Fibroblast of skin of left quadriceps (primary cell): ENCODE measurements at places on chromosomes 7 and 10.

DNA sequence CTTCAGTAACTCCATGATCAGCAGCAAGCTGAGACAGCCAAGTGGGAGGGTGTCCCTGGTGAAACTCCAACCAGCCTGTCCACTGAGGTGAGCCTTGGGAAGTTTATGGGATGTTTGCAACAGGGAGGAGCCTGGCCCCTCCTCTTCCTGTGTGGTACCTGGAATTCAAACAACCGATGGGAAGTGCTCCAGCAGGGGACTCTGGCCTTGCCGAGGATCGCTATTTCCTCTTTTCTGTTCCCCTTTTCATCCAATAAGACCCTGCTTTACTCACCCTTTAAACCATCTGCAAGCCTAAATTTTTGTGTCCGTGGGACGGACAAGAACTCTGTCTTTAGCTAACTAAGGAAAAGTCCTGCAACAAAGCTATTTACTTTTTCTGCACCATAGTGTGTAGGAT is 491.1 kb upstream of the ZMIZ1 start:
- DNase-seq: no peak

DNA sequence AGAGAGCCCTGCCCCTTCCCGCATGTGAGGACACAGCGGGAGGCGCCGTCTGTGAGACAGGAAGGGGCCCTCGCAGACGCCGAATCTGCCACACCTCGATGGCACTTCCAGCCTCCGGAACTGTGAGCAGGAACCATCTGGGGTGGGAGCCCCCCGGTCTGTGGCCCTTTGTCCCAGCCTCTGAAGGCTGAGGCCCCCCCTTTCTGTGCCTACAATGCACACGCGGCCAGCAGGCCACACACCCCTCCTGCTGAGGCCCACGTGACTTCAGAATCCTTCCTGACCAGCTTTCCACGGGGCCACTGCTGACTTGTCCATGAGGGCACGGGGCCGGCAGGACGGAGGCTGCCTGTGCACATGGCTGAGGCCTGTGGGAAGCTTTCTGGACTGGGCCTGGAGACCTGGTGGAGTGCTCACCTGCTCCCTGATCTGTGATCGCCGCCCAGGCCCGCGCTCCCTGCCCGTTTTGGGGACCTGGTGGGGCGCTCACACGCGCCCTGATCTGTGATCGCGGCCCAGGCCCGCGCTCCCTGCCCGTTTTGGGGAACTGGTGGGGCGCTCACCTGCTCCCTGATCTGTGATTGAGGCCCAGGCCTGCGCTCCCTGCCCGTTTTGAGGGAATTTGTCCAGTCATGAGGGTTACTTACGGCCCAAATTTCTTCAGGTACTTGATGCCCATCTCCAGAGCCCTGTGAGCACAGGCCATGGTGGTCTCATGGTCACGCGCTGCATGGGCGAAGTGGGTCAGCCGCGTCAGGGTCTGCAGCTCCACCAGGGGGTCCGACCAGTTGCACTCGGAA is 34.3 kb downstream of the CFAP46 start:
- DNase-seq: no peak

DNA sequence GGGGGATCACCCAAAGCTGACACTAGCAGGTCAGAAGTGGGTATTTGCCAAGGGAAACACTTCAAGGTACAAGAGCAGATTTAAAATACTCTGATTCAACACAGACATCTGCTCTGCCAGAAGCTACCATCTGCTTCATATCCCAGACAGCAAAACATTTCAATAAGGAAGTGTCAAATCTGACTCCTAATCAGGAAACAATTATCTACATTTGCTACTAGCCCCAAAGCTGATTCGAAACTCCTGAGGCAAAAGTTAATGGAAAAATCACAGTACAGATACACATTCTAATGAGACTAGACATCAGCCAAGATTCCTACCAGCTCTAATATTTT is 48.9 kb downstream of the PARD3 start:
- DNase-seq: peak; percentile 17

DNA sequence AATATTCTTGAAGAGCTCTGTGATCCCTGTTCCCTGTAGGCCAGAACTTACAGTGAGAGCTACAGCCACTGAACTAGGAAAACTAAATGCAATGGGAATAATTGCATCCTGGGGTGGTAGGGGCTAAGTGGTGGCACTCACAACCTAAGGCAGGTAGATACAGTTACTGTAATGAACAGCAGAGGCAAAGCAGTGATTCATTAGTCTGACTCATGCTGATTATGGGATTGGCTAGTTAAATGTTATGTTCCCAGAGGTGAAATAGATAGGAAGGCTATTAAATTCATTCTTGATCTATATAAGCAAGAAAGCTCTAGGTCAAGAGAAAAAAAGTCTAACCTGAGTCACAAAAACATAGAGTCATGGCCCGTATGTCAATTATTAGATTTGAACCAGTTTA is 173.1 kb upstream of the MALRD1 start:
- no peak for DNase-seq

DNA sequence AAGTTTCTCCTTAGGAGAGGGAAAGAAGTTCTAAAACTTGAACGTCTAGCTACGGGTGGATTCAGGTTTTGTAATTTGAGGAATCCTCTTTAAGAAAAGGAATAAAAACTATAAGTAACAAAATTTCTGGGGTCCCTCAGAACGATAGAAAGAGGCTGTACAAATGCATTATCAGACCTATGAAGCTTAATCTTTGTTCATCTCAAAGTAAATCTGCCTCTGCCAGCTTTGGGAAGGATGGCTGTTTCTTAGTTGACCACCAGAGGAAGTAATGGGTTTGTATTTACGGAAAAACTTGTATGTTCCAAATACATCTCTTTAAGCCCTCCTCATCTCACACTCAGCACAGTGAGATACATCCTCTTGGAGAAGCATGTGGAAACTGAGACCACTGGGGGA is 864 bp downstream of the PSTK start:
- no peak for DNase-seq

- DNase-seq: peak; percentile 97
Observed at GRCh38 chr7:79495544-79496272, 42.2 kb upstream of the MAGI2 start.

DNA sequence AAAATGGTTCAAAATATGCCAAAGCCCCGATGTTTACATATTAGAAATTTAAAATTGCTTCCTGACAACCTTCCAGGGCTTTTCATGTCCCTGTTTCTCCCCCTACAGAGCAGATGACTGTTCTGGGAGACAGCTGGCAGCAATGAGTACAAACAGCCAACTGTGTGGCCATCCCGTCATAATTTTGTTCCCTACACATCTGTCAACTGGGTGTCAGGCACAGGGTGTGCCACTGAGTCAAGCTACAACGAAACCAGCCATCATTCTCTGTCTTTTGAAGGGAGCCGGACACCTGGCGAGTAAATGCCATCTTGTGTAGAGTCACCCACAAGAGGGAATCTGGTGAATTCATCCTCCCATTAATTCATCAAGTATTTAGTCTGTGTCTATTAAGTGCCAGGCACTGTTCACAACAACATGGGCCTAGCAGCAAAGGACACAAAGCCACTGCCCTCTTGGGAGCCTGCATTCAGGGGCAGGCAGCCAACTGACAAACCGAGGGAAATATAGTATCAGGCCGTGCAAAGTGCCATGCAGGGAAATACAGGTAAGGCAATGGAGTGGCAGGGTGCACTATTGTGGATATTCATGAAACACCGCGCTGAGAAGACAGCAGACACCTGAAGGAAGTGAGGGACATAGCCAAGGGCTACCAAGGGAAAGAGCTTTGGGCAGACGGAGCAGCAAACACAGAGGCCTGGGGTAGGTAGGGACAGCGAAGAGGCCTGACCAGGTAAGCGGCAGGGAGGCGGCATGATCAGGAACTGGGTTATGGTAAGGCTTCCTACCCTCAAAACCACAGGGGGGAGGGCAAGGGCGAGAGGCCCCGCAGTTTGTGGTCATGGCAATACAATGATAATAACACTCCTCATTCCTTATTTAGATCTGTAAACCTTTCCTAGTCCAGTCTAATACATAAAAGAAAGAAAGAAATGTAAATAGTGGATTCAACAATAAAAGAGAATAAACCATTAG is 213.6 kb downstream of the FAM107B start:
- DNase-seq: no peak

GRCh38 chr7:29194206-29194593 is 375 bp upstream of the CHN2 start:
- DNase-seq: no peak

- no peak for DNase-seq
Observed at GRCh38 chr7:149873970-149874643, 338 bp downstream of the ATP6V0E2 start.

DNA sequence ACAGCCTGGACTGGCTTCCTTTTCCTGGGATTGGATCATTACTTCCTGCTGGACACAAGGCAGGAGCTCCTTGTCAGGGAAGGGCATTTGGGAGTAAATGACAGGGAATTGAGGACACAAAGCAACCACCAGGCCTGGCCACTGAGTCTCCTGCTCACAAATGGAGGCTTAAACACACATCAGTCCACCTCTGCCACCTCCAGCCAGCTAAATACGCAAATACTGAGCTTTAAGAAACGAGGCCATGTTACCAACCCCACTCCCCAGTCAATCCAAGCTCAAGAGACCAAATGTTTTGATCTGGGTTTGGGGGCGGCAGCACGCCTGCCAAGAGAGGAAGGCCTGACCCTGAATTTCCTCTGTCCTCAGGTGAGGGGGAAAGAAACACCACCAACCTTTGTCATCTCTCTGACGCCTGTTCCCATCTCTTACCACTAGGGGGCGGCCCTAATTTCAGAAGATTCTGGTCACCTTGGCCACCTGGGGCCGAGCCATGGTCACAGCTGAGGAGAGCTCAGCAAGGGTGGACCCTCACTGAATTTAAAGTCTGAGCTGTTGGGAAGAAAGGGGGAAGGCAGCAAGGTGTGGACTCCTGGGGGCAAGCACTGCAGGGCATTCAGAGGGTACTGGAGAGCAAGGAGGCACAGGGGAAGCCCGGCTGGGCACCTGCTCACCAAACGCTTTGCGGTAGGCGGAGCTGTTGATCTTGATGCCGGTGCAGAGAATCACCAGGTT is 16.5 kb downstream of the AIFM2 start:
- DNase-seq: no peak

GRCh38 chr7:44292420-44292817 is 33.0 kb downstream of the CAMK2B start:
- no peak for DNase-seq

DNA sequence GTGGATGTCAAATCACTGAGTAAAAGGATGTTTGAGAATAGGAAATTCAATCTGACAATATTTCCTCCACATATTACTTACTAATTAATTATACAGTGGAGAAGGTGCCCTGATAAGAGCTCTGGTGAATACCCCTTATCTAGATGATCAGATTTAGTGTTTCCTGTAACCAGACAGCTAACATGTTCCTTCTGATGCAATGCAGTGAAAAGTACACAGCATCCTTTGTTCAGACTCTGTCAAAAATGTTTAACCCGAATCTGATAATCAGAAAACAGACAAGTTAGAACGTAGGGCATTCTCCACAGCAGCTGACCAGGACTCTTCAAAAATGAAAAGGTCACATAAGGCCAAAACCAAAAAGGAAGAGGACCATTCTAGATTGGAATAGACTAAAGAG is 46.2 kb downstream of the WDR11 start:
- peak; percentile 7 for DNase-seq

GRCh38 chr7:22230238-22230637 is 126.7 kb downstream of the RAPGEF5 start:
- DNase-seq: no peak

DNA sequence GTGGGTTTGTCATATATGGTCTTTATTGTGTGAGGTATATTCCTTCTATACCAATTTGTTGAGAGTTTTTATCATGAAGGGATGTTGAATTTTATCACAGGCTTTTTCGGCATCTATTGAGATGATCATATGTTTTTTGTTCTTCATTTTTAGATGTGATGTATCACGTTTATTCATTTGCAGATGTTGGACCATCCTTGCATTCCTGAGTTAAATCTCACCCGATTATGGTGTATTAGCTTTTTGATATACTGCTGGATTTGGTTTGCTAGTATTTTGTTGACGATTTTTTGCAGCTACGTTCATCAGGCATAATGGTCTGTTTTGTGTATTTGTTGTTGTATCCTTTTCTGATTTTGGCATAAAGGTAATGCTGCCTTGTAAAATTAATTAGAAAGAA is 311.0 kb downstream of the PTEN start:
- DNase-seq: no peak

DNA sequence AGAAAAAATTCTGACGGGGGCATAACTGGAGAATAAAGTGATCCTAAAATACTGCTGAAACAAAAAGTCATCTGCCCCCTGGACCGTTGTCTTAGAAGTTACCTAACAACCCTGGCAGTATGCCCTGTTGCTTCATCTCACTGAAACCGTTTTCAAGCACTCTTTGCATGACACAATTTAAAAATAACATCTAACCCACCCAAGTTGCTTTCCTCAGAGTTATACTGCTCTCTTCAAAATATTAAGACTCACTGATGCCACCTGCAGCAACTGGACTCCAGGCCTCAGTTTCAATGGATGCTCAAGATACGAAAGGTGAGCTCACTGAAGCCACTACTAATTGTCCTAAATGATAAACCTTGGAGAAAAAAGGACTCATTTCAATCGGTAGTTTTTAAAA is 57.4 kb downstream of the CDK6 start:
- DNase-seq: no peak

GRCh38 chr10:98910546-98910945 is 325.1 kb downstream of the HPSE2 start:
- DNase-seq: no peak

DNA sequence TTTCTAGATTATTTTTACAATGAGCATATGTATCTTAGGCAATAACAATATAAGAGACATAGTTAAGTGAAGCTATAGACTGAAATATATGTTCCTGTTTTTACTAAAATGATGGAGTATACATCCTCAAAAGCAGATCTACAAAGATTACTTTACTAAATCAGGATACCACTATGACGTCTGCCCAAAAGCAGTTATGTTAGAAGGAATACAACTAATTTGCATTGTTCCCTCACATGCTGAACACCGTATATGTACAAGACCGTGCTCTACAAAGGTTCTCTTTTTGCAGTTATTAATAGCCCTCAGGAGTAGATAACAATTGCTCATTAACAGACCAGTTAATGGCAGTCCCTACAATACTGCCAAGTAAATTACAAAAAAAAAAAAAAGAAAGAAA is 137.5 kb downstream of the CD36 start:
- no peak for DNase-seq

- DNase-seq: no peak
Observed at GRCh38 chr7:151448261-151449252, 8.6 kb upstream of the CRYGN start.

- peak; percentile 34 for DNase-seq
Observed at GRCh38 chr7:76011442-76011861, 17.1 kb upstream of the TMEM120A start.

- DNase-seq: no peak
Observed at GRCh38 chr7:103142494-103142893, 6.4 kb downstream of the NAPEPLD start.

- no peak for DNase-seq
Observed at GRCh38 chr7:72492461-72493065, 80.4 kb upstream of the CALN1 start.

- no peak for DNase-seq
Observed at GRCh38 chr10:89566992-89567391, 31.6 kb upstream of the SLC16A12 start.

DNA sequence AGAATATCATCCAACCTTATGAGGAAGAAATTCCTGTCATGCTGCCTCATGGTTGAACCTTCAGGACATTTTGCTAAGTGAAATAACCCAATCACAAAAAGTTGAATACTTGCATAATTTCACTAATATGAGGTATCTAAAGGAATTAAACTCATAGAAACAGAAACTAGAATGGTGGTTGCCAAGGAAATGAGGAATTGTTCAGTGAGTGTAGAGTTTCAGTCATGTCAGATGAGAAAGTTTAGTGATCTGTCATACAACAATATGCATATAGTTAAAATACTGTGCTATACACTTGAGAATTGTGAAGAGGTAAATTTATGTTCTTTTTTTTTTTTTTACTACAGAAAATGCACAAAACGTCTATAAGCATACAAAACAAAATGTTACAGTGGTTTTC is 60.7 kb downstream of the R3HCC1L start:
- no peak for DNase-seq
